ENCODE measurements at places on chromosomes 11 and 22.

DNA sequence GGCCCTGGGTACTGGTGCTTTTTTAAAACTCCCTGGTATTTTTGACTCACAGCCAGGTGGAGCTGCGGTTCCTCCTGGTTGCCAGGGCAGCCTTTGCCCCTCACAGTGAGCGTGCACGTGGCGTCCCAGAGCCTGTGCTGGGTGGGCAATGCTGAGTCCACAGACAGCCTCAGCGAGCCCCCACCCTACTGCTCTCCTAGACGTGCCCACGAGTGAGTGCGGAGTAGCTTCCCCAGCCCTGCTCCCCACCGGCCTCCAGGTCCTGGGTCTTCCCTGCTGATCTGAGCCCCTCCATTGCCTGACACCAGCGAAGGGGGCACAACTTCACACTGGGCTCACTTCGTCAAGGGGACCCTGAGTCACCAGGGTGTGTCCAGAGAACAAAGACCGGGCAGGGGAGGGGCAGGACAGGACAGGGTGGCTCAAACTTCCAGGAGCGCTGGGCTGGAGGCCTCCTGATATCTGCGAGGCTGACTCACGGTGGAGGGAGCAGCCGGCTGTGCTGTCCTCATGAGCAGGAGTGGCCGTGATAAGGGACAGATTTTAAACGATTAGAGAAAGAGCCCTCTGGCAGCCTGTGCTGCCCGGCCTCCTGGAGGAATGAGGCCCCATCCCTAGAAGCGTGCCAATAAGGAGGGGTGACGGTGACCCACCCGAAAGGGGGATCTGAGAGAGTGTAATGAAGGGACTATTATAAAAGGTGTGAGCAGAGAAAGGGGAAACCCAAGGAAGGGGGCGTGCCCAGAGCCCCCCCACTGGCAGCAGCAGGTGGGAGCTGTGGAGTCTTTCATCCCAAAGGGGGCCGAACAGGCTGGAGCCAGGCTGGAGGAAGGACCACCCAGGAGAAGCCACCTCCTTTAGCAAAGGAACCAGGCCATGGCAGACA, 129.3 kb upstream of the FGF3 start:
- DNase-seq, result peak; percentile 61

DNA sequence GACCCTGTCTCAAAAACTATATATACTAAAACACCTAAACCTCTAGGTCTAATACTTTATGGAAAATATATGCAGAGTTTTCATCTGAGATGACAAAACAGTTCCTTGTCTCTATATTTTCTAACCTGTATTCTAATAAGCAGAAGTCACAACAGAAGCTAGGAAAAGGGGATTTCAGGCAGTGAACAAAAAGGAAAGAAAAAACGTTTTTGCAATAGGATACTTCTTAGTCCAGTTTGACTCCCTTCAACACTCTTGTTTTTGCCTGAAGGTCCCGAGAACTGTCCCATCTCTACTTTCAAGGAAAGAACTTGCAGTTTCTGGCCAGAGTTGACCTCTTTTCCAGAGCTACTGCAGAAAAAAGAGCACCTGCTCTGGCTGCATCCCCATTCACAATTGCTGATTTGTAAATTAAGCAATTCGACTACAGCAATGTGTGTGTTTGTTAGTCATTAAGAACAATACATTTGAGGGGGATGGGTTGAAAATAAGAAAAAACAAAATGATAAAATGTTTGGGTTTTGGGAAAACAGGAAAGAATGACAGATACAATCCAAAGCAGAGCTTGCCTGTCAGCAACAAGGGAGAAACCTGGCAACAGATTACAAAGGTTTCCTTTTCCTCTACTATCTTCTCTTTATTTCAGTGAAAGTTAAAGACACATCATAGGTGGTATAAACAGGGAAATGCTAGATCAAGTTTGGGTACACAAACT, 160.0 kb downstream of the FCHSD2 start:
- no peak for DNase-seq

GRCh38 chr22:33842421-33843094, 77.7 kb downstream of the LARGE1 start:
- no peak for DNase-seq

DNA sequence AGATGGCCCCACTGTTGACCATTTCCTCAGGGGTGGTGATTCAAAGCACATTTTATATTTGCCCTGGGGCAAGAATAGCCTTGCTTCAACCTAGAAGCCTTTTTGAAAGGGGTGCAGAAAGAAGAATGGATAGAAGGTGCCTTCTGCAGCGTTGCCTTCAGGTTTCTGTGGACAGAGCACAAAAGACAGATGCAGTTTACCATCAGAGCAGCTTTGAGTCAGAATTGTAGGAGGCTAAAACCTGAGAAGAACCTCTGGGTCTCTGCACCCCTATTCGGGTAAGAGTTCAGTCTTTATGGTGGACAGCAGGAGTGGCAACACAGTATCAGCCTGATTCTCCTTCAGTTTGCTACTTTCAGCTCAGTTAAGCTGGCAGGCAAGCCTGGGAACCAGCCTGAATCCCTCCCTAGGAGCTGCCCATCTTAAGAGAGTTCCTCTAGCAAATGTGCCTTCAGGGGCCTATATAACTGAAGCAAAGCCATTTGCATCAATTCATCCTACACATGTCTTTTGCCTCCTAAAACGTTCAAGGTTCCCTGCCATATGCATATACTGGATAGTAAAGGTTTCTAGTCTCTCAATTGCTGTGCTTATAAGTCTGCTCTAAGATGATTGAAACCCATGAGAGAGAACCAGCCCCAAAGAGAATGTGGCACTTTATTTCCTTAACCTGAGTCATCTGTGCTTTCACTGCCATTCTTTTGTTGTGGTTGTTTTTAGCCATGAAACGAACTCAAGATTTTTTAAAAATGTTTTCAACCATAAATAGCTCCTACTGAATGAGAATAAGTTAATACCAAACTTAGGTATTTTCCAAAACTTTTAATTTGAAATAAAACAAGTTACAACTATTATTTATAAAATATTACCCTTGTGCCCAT, 123.0 kb downstream of the TRIM44 start:
- peak; percentile 41 for DNase-seq

DNA sequence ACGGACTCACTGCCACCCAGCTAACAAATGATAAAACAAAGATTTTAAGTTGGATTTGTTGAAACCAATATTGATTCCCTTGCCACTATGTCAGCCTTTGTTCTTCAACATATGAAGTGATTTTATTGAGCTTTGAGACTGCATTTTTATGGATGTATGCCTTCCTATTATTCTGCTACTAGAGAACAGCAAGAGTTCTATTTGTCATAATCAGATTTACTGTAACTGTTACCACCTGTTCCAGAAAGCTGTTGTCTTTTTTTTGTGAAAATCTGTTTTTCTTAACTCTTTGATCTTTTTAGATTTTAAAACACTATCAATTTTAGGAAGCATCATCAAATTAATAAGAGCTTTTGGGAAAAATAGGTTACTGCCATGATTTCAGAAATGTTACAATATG, 114.4 kb downstream of the MUC15 start:
- DNase-seq, result no peak

DNA sequence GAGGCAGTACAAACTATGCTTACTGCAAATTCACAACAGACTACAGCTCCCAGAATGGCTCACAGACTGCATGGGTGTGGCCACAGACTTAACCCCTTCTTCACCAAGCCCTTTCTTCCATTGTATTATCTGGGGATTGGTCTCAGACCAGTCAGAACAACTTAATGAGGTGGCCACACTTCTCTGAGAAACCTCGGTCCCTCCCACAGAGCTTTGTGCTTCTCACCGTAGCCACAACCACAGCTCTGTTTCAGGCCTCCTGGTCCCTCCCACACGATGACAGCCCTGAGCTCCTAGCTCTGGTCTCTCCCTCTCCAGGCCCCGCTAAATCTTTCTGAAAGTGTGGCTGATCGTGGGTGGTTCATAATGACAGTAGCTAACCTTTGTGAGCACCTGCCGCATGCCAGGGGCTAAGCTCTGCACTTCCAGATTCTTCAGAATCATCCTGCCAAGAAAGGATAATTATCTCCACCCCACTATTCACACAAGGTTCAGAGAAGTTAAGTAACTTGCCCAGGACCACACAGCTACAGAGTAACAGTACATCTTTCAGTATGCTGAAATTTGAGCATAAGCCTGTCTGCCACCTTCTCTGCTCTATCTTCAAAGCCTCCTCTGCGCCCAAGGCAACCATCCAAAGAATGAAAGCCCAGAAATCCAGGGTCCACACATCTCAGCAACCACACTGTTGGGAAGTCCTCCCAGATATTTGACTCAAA, 5.4 kb downstream of the PDE2A start:
- DNase-seq, result no peak

- no peak for DNase-seq
Observed at GRCh38 chr11:93577286-93577685, 34.1 kb upstream of the SMCO4 start.

DNA sequence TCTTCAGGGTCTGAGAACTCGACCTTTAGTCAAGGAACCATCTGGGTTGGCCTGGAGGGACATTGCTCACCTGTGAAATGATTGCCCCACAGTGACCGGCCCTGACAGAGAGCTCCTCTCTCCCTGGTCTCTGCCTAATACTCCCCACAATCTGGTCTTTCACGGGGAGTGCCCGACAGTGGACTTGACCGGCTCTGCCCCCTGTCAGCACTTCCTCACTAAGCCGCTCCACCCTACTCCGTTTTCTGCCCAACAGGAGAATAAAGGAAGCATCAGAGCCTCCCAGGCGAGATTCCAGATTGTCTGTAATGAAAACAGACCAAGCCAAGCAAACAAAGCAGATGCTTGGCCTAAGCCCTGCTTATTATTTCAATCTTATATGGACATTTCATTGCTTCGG, 87.8 kb downstream of the FBXO7 start:
- no peak for DNase-seq

DNA sequence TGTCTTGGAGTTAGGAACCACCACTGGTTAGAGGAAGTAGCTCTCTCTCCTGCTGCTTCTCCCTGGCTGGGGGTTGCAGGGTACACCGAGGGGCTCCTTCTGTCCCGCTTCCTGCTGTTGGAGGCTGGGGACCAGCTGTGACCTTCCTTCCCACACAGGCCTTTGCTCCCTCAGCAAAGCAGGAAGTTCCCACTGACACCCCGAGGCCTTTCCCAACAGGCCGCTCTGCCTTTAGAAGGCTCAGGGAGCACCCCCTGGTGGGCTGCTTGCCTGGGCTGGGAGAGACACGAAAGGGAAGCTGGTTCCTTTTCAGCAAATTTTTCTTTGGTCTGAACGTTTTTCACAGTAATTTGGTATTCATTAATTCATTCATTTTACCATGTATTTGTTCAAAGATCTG, 527.9 kb upstream of the B3GAT1 start:
- DNase-seq, result no peak

- DNase-seq, result peak; percentile 50
Observed at GRCh38 chr11:44110231-44110679, 14.8 kb downstream of the EXT2 start.

GRCh38 chr11:79006854-79007253, 432.2 kb upstream of the NARS2 start:
- no peak for DNase-seq

- no peak for DNase-seq
Observed at GRCh38 chr11:35039076-35039475, 99.9 kb upstream of the CD44 start.

GRCh38 chr11:97354026-97354425, 964.2 kb downstream of the JRKL start:
- no peak for DNase-seq

Measured in kidney capillary endothelial cell (primary cell).